ENCODE measurements at places on chromosomes 1 and 21.
A peak's percentile ranks its signal among the peaks of the same experiment; 100 is the strongest.

DNA sequence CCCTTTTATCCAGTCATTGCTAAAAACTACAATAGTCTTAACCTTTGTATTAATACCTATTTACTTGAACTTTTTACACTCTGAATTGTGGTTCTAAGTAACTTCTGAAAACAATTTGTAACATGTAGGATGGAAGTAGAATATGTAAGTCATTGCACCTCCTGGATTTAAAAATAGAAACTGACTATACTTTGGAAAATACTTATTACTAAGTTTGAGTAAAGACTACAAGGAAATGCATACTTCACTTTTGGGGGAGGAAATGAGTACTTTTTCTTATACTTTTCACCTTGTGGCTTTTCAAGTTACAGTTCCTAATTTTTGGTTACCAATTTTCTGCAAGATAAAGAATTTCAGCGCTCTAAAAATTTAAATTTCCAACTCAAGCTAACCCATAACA lies 8.7 kb downstream of the RGS18 start:
- no peak for DNase-seq

GRCh38 chr1:150987924-150988323 lies 5.8 kb downstream of the ANXA9 start:
- no peak for DNase-seq

DNA sequence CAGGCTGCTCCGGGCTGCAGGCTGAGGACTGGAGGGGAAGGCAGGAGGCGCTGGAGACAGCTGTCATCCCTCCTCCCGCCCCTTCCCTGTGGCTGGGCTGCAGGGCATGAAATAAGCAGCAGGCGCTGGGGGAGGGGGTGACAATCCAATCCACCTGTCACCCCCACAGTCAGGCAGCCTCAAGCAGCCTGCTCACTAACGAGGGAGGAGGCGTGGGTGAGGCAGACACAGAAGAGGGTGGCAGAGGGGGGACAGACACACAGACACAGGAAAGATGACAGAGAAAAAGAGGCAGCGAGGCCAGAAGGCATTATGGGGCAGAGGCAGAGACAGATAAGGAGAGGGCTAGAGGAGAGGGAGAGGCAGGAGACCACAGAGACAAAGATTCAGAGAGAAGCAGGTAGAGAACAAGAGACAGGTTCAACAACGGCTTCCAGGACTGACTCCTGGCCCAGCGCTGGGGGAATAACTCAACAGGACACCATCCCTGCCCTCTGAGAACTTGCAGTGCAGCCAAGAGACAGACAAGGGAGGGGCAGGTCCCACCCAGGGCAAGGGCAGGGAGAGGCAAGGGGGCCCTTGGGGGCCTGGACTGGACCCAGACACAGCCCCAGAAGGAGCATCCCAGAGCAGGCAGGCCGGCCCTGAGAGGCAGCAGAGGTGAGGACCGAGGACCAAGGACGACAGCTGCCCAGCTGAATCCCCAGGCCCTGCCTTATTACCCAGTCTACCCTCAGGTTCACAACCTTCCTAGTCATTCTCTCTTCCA lies 11.2 kb downstream of the MEF2D start:
- peak; percentile 90 for DNase-seq

DNA sequence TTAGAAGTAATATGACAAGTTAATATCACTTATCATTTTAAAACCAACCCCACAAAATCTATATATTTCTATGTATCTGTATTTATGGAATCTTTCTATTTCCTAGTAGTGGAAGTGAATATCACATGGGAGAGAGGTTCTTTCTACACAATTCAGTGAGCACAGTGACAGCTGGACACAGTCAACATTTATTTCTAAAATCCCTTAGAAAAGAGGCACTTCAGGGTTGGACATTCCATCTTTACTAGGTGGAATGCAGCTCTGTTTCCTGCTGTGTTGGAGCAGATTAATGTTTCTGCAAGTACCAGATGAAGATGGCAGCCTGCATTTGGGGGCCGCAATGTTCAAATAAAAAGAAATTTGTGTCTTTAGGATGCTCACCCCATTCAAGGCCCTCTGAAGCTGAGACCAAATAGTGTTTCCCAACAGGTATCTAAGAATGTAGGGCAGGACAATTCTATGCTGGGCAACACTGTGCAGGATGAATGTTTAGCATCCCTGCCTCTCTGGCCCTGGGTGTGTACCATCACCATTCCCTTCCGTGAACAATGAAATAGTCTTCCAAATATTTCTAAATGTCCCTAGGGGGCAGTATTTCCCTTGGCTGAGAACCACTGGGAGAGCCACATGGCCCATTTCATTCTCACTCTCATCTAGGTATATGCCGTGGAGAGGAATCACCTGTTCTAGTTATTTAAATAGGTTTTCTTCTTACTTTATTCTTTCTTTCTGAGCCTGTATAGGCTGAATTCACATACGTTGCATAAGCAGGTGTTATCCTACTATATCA lies 394.8 kb downstream of the PRDM2 start:
- DNase-seq = peak; percentile 36

GRCh38 chr1:221858818-221859611 lies 117.1 kb upstream of the DUSP10 start:
- peak; percentile 35 for DNase-seq

DNA sequence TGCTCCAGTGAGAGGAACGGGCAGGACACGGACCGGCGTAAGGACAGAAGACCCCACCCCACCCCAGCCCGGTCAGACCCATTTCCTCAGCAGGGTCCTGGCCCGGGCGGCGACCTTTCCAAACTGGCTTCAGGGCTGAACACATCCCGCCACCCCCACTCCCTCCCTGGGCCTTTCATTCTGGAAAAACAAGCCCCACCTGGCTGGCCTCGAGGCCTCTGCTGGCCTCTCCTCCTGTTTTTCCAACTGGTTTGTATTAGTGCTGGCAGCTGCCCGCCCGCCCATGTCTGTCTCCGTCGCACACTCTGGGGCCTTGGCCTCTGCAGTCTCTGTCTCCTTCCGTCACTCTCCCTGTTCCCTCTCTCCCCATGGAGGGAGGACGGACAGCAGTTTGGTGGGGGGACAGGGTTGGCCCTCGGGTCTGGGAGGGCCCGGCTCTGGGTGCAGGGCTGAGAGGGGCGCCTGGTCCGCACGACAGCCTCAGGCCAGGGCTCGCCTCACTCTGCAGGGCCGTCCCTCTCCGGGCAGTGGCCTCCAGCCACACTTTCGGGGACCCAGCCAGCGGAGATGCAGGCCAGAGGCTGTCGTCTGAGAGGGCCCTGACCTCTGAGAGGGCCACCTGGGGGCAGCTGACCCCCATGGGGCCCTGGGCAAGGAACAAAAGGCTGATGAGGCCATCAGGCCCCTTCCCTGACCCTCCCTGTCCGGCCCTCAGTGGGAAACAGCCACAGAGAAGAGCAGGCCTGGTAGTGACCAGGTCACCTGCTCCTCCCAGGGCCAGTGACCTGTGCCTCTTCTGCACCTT lies 1.5 kb upstream of the MXRA8 start:
- peak; percentile 85 for DNase-seq

- DNase-seq = no peak
Observed at GRCh38 chr1:188154761-188155160, 1326.0 kb downstream of the PLA2G4A start.

GRCh38 chr1:12055259-12055658 lies 7.8 kb upstream of the TNFRSF8 start:
- DNase-seq = no peak

GRCh38 chr1:99781798-99782197 lies 15.4 kb upstream of the FRRS1 start:
- no peak for DNase-seq

DNA sequence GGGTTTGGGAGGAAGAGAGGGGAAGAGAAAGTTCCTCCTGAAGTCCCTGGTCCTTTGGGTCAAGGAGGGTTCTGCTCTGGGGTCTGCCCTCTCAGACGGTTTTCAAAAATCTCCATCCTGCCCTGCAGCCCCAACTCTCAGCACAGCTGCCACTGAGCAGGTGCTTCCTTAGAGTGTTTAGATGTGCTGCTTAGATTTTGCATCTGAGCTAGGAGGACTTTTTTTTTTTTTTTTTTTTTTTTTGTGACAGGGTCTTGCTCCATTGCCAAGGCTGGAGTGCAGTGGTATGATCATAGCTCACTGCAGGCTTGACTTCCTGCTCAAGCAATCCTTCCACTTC lies 324.9 kb upstream of the POU3F1 start:
- no peak for DNase-seq

DNA sequence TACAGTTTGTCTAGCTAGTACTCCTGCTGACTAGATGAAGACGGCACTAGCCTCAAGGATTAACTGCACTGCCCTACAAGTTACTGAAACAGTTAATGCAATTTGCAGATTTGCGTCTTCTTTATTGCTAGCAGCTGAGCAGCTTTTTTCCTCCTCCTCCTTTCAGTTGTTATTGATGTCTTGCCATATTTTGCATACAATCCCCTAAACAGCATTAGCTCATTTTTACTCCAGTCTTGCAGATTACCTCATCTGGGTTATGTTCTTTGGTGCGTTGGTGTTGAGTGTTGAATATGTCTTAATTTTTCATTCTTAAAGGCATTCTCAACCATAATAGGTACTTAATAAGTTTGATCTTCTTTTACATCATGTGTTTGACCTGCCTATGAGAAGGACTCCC lies 363.4 kb upstream of the LYPLAL1 start:
- DNase-seq = peak; percentile 9

GRCh38 chr1:203081465-203082230 lies 4.2 kb downstream of the MYOG start:
- DNase-seq = peak; percentile 14

GRCh38 chr1:238465449-238465848 lies 574.7 kb upstream of the ZP4 start:
- DNase-seq = no peak

DNA sequence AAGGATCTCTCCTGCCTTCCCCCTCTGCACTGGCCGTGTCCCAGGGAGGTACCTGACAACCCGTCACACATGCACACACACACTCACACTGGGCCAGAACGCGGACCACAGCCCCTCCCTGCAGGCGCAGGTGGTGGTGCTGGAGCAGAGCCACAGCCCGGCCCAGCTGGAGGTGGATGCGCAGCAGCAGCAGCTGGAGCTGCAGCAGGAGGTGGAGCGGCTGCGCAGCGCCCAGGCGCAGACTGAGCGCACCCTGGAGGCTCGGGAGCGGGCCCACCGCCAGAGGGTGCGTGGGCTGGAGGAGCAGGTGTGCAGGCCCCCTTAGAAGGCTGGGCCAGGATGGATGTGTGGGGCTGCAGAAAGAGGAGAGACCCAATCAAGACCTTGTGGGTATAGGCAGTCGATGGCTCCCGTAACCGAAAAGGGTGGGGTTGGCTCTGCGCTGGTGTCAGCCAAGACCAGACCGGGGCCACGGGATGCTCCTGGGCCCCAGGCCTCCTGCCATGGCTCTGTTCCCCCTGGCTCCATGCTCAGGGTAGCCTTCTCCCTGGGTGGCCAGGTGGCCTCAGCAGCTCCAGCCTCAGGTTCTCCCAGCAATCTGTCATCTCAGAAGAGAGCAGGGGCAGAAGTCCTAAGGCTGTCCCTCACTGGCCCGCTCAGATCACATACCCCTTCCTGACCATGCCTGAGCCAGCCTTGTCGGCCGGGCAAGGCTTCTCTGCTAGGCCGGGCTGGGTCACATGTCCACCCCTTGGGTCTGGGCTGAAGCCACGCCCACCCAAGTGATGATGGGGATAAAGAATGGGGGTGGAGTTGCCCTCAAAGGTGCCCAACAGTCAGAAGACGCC lies 8.9 kb downstream of the MFAP2 start:
- DNase-seq = no peak

DNA sequence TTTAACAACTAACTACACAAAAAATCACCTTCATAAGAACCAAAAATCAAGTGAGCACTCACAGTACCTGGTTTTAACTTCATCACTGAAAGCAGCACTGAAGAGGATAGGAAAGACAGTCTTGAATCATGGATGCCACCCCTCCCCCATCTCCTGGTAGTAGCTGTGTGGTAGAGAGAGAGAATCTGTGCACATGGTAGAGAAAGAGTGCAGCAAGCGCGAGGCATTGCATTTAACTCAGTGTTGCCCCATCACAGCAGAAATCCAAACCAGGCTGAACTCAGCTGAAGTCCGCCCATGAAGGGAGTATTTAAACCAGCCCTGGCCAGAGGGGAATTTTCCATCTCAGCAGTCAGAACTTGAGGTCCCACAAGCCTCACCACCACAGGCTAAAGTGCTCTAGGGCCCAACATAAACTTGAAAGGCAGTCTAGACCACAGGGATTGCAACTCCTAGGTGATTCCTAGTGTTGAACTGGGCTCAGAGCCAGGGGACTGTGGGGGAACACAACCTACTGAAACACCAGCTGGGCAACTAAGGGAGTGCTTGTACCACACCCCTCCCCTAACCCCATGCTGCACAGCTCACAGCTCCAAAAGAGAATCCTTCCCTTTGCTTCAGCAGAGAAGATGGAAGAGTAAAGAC lies 38.4 kb downstream of the VAV3 start:
- no peak for DNase-seq

- peak; percentile 85 for DNase-seq
Observed at GRCh38 chr1:115976062-115976920, at the start of gene SLC22A15. TSS of gene SLC22A15 (plus strand) at chr1:115976513. CDS start at chr1:115976628, 115 bp downstream.

- DNase-seq = peak; percentile 59
Observed at GRCh38 chr1:79982211-79982610, 975.7 kb upstream of the ADGRL4 start.

DNA sequence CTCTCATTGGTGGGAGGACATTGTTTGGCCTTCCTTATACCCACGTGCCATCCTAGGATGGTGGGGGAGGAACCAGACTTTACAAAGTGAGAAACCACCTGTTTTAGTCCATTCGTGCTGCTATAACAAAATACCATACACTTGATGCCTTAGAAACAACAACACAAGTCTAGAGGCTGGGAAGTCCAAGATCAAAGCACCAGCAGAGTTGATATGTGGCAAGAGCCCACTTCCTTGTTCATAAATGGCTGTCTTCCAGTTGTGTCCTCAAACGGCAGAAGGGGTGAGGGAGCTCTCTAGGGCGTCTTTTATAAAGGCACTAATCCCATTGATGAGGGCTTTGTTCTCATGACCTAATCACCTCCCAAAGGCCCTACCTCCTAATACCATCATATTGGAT lies 31.1 kb downstream of the CAPN8 start:
- no peak for DNase-seq

DNA sequence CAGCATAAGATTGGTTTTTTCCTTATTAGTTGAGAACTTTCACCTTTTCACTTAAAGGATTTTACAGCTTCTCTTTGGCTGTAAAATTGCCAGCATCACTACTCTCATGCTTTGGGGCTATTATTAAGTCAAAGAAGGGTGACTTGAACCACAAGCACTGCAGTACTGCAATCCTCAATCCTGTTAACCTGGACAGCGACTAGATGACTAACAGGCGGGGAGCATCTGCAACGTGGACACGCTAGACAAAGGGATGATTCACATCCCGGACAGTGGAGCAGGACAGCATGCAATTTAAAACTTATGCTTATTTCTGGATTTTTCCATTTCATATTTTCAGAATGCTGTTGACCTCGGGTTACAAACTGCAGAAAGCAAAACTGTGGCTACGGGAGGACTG lies 8.1 kb downstream of the ARV1 start:
- DNase-seq = no peak

- DNase-seq = no peak
Observed at GRCh38 chr1:234934611-234935033, 194.0 kb downstream of the TOMM20 start.

DNA sequence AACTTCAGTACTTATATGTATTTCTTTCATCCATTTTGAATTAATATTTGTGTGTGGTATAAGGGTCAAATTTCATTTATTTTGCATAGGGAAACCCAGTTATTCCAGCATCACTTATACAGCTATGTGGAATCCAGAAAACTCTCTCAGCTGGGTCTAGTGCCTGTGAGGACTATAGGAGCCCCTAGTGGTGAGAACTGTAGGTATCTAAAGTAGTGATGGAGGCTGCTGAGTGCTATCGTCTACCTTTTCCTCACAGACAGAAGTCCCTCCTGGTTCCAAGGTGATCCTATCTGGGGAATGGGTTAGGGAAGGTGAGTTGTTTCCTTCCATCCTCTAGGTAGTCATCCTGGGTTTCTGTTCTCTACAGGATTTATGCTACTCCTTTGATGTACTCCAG lies 352.0 kb upstream of the C1orf87 start:
- DNase-seq = no peak

GRCh38 chr1:31573261-31573660 lies 3.1 kb upstream of the TINAGL1 start:
- DNase-seq = no peak
